ENCODE measurements at places on chromosomes 6 and 20. TPM values are rescaled to one million over a fixed set of nuclear protein-coding genes. Genes with fewer than 3 reads are reported as not detected.

Gene CLPSL1
- total RNA-seq: not detected

Gene MAS1
- total RNA-seq: not detected

Gene ID4
- total RNA-seq: 0.57 TPM

Gene ENPP4
- total RNA-seq: 7.3 TPM

Gene PROCR
- 178 TPM for total RNA-seq

Gene PLA2G7
- 10.6 TPM for total RNA-seq

Gene DLK2
- total RNA-seq: not detected

Gene RIPPLY2
- total RNA-seq: not detected

Gene DLL1
- total RNA-seq: 0.17 TPM

Gene PPP1R14C
- total RNA-seq: not detected

Gene THBD
- 15.8 TPM for total RNA-seq

Gene PRDM1
- 3.0 TPM for total RNA-seq

Gene ZSCAN23
- total RNA-seq: not detected

Gene SCRT2
- total RNA-seq: not detected

Gene YIPF3
- 69.1 TPM for total RNA-seq

Gene RHAG
- total RNA-seq: not detected

Gene RIMS4
- 0.35 TPM for total RNA-seq

Gene ZNF334
- 0.66 TPM for total RNA-seq

Gene WRNIP1
- total RNA-seq: 53.0 TPM

Gene ZNF311
- 0.20 TPM for total RNA-seq

Gene ALDH8A1
- total RNA-seq: not detected

Gene RCAN2
- total RNA-seq: not detected

Gene SLPI
- 38.4 TPM for total RNA-seq

Gene PARD6B
- total RNA-seq: 6.8 TPM

Gene PTK7
- total RNA-seq: 1.3 TPM

Gene PLN
- not detected for total RNA-seq

Gene IP6K3
- total RNA-seq: not detected

All from NCI-H460 (cell line).